OCI-LY7 (cell line): ENCODE measurements at places on chromosomes 5 and 9. TPM values are rescaled to one million over a fixed set of nuclear protein-coding genes. Genes with fewer than 3 reads are reported as not detected.

CCDC180 gene
- total RNA-seq, result 1.2 and 1.8 TPM in 2 replicates

CAST gene
- 90.1 and 99.3 TPM in 2 replicates for total RNA-seq

MAMDC4 gene
- total RNA-seq, result 12.7 and 14.2 TPM in 2 replicates

LCN1 gene
- not detected in 2 replicates for total RNA-seq

FOXE1 gene
- not detected in 2 replicates for total RNA-seq

GDNF gene
- not detected in 2 replicates for total RNA-seq

DMRT3 gene
- total RNA-seq, result not detected in 2 replicates

MARCHF11 gene
- not detected in 2 replicates for total RNA-seq

C9orf153 gene
- total RNA-seq, result 0.27 and 0.31 TPM in 2 replicates

HSPB3 gene
- total RNA-seq, result not detected in 2 replicates

SPATA31C1 gene
- not detected in 2 replicates for total RNA-seq

ANKRD18A gene
- total RNA-seq, result not detected in 2 replicates

CKS2 gene
- 285 and 305 TPM in 2 replicates for total RNA-seq

LEAP2 gene
- total RNA-seq, result 5.4 and 5.6 TPM in 2 replicates

PRDM12 gene
- not detected in 2 replicates for total RNA-seq

NUTM2F gene
- total RNA-seq, result not detected in 2 replicates

SLC44A1 gene
- 71.6 and 81.3 TPM in 2 replicates for total RNA-seq

ADAMTS12 gene
- not detected in 2 replicates for total RNA-seq

KCNMB1 gene
- total RNA-seq, result not detected in 2 replicates

FGF1 gene
- not detected in 2 replicates for total RNA-seq

SERF1B gene
- total RNA-seq, result 25.2 and 31.2 TPM in 2 replicates

ABO gene
- not detected in 2 replicates for total RNA-seq

PPIC gene
- not detected in 2 replicates for total RNA-seq

NUP155 gene
- total RNA-seq, result 68.1 and 77.8 TPM in 2 replicates

SLCO6A1 gene
- total RNA-seq, result not detected in 2 replicates

LHX6 gene
- not detected in 2 replicates for total RNA-seq

GNE gene
- 27.7 and 28.4 TPM in 2 replicates for total RNA-seq

NDOR1 gene
- total RNA-seq, result 61.3 and 61.9 TPM in 2 replicates

ITK gene
- total RNA-seq, result not detected in 2 replicates

STPG3 gene
- total RNA-seq, result 1.7 and 2.7 TPM in 2 replicates

PHF24 gene
- not detected in 2 replicates for total RNA-seq

AFF4 gene
- 42.4 and 45.7 TPM in 2 replicates for total RNA-seq

DBH gene
- not detected in 2 replicates for total RNA-seq

ZNF484 gene
- total RNA-seq, result 8.0 and 9.4 TPM in 2 replicates

PCDHGA3 gene
- 0.36 and 0.65 TPM in 2 replicates for total RNA-seq

C5orf52 gene
- not detected in 2 replicates for total RNA-seq

IER5L gene
- total RNA-seq, result 2.8 and 3.4 TPM in 2 replicates

CAVIN4 gene
- 0.59 and 0.68 TPM in 2 replicates for total RNA-seq

FGD3 gene
- total RNA-seq, result 22.9 and 28.1 TPM in 2 replicates

LHX3 gene
- 0.15 TPM in 1 of 2 replicates, not detected in the other for total RNA-seq

GABBR2 gene
- total RNA-seq, result not detected in 2 replicates

ORM2 gene
- not detected in 2 replicates for total RNA-seq

TMEM252 gene
- not detected in 2 replicates for total RNA-seq

IFNK gene
- not detected in 2 replicates for total RNA-seq

ARL14EPL gene
- not detected in 2 replicates for total RNA-seq

GLIPR2 gene
- total RNA-seq, result not detected in 2 replicates

SH3TC2 gene
- total RNA-seq, result not detected in 2 replicates

PCDHAC2 gene
- total RNA-seq, result not detected in 2 replicates

SPINK1 gene
- not detected in 2 replicates for total RNA-seq

PCDHGA8 gene
- total RNA-seq, result 3.8 and 4.7 TPM in 2 replicates

DMRT2 gene
- 18.9 and 22.5 TPM in 2 replicates for total RNA-seq

SLC27A4 gene
- 13.0 and 16.0 TPM in 2 replicates for total RNA-seq

SLC6A19 gene
- not detected in 2 replicates for total RNA-seq

NMRK1 gene
- 32.8 and 33.2 TPM in 2 replicates for total RNA-seq

FBXL7 gene
- total RNA-seq, result not detected in 2 replicates

RNF183 gene
- not detected in 2 replicates for total RNA-seq

PSD2 gene
- 0.11 and 0.15 TPM in 2 replicates for total RNA-seq

HAND1 gene
- total RNA-seq, result not detected in 2 replicates

HDHD3 gene
- 16.0 and 16.7 TPM in 2 replicates for total RNA-seq
